ENCODE measurements at places on chromosomes 7 and 10. TPM values are rescaled to one million over a fixed set of nuclear protein-coding genes. Genes with fewer than 3 reads are reported as not detected.

Gene ANKRD30A
- total RNA-seq: not detected

Gene ABCB4
- total RNA-seq: 2.1 TPM

Gene KIF11
- total RNA-seq: 35.1 TPM

Gene ADAM12
- total RNA-seq: 0.20 TPM

Gene CDK14
- total RNA-seq: 11.4 TPM

Gene OR2A1
- not detected for total RNA-seq

Gene ST8SIA6
- not detected for total RNA-seq

Gene ARHGEF5
- 0.53 TPM for total RNA-seq

Gene LRRC4
- total RNA-seq: 0.60 TPM

Gene ANK3
- total RNA-seq: 3.1 TPM

Gene OR2A42
- not detected for total RNA-seq

Gene TRIM74
- not detected for total RNA-seq

Gene IQUB
- 0.69 TPM for total RNA-seq

Gene DDX50
- 22.3 TPM for total RNA-seq

Data from mammary microvascular endothelial cell (primary cell).